ENCODE measurements at places on chromosomes 5 and 9.

DNA sequence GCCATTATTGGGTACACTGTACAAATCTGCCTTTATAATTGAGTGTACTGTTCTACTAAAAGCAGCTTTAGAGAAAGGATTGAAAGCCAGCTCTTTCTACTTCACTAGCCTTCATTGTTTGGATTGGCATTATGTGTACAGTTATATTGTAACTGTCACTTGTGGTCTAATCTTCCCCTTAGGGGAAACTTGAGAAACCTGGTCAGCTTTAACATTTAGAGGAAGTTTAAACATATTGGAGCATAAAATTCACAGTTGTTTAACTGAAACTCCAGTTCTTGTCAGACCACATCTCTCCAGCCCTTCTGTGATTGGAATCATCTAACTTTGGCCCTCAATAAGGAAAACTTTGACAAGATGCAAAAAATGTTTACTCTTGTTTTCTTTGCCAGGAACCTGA lies 24.6 kb downstream of the PIK3R1 start:
- DNase-seq: no peak

DNA sequence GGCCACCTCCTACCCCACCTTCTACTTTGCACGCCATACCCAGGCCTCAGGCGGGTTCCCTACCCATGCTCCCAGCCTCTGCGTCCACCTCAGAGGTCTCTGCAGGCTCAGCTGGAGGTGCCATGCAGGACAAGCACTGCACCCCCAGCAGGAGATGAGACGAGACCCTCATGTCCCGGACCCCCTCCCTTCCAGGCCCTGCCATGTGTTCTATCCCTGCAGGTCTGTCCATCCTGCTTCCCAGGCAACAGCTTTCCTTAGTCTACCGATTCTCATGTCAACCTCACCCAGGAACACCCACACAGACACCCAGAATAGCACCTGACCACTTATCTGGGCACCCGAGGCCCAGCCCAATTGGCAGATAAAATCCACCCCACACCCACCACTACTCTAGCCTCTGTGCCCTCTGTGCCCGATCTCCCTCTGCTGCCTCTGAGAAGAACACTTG lies 52.1 kb downstream of the SEMA4D start:
- DNase-seq: no peak

- no peak for DNase-seq
Observed at GRCh38 chr9:132011309-132011708, 68.4 kb downstream of the MED27 start.

DNA sequence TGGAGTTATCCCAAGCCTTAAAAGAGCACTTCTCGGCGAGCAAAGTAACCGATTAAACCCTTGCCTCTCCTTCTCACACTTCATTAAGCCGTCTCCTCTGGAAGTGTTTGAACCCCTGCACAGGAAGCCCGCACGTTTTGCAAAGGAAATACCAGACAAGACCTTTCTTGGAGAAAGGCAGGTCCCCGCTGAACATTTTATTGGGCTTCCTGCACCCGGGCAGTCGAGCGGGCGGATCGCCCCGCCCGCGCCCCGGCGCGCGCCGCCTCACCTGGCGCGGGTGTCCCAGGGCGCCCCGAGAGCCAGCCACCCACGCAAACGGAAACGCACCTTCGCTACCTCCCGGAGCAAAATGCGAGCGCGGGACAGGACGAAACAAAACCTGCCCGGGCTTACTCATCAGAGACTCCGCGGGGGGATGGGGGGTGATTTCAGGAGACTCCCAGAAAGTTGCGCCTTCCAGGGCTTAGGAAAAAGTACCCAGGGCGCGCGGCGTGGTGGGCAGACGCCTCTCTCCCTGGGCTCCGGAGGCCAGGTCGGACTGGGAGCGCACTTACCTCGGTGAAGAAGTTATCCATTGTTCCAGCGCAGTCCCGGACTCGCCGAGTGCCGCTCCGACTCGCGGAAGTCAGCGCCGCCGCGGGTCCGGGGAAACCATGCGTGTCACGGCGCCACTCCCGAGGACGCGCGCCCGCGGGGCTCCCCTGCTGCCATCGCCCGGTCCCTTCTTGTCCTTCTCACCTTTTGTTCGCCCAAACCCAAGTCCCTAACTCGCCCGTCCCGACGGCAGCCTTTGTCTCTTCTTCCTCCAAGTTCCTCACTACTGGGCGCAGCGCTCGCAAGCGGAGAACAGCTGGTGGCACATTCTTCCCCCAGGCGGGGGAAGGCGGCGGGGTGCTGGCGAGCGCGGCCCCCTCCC lies 598 bp downstream of the MYO10 start:
- DNase-seq: no peak

DNA sequence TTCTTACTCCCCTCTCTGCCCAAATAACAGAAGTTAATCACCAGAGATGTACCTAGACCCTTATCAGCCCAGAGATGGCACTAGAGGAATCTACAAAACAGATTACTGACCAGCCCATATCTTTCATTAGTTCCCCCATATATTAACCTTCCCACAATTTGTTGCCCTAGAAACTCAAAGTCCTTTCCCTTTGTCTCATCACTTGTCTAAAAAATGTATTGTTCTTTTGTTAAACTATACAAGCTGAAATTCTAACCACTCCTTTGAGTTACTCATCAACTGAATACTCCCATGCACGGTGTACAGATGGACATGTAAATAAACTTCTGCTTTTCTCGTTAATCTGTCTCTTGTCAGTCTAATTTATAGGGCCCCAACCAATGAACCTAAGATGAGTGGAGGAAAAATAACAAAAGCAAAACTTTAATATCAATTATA lies 130.9 kb downstream of the CCDC192 start:
- DNase-seq: no peak

DNA sequence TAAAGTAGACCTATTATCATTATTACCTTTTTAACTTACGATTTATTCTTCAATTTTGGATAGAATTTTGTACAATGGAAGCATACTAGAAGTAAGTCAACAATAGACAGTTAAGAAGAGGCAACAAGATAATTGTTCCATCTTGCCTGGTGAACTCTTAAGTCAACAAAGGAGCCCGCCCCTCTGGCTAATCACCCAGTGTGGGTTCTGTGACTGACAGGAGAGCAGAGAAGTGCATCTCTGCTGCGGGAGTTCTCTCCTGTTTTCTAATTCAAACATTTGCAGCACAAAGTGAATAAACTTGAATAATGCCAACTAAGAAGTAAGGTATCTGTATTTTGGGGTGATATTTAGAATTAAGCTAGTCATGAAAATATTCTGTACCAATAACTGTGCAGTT lies 6.7 kb upstream of the ISL1 start:
- DNase-seq: no peak

DNA sequence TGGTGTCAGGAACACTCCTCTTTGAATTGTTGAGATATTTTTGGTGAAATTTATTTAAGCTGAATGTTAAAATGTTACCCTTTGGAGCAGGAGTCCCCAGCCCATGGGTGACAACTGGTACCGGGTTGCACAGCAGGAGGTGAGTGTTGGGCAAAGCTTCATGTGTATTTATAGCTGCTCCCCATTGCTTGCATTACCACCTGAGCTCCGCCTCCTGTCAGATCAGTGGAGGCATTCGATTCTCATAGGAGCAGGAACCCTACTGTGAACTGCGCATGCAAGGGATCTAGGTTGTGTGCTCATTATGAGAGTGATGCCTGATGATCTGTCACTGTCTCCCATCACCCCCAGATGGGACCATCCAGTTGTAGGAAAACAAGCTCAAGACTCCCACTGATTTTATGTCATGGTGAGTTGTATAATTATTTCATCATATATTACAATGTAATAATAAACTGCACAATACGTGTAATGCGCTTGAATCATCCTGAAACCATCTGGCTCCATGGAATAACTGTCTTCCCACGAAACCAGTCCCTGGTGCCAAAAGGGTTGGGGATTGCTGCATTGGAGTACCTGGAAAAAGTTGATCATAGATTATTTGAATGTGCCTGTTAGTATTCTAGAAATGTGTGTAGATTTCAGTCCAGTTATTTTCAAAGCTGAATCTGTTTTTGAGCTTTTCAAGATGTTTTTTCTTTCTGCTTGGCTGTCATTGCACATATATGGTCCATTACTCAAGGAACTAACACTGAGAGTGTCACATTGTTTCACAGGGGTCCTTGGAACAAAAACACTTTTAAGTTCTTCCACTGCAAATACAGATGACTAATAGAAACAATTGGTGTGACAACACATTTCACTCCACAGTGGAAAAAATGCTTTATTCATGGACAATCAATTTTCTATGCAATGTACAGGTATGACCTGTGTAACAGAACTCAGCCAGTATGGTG lies 104.6 kb upstream of the TNFAIP8 start:
- DNase-seq: no peak

- no peak for DNase-seq
Observed at GRCh38 chr9:129428864-129429577, 191.9 kb downstream of the C9orf50 start.

- no peak for DNase-seq
Observed at GRCh38 chr5:176901260-176902101, 2.3 kb upstream of the HK3 start.

DNA sequence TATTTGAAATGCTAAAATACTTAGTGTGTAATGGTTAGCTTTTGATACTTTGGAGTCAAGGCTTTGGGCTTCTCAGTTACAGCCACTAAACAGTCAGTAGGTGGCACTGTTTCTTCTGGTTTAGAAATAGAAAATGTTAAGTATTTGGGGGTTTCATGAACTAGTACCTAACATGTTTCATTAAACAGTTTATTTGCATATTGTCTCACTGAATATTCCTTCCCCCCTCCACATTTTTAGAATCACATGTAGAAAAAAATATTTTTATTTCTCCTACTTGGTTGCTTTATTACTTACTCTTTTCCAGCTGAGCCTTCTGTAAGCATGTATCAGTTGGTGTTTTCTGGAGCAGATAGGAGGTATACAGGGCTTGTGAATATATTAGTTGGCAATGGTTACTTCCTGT lies 48.0 kb downstream of the IPO11 start:
- DNase-seq: no peak

DNA sequence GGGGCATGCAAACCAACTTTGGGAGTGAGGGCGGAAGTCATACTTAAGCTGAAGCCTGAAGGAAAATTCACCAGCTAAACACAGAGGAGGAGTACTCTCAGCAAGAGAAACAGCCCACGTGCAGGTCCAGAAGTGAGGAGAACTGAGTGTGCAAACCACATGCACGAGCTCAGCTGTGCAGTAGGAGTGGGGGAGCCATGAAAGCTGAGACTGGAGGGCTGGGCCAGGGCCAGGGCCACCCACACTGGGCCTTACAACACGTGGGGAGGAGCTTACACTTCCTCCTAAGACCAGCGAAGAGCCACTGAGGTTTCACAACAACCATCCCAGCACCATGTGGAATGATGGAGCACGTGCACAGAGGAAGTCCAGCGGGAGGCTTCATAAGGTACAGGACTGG lies 9.3 kb upstream of the WWC1 start:
- no peak for DNase-seq

GRCh38 chr5:84091127-84091799 lies 293.4 kb downstream of the EDIL3 start:
- DNase-seq: no peak

DNA sequence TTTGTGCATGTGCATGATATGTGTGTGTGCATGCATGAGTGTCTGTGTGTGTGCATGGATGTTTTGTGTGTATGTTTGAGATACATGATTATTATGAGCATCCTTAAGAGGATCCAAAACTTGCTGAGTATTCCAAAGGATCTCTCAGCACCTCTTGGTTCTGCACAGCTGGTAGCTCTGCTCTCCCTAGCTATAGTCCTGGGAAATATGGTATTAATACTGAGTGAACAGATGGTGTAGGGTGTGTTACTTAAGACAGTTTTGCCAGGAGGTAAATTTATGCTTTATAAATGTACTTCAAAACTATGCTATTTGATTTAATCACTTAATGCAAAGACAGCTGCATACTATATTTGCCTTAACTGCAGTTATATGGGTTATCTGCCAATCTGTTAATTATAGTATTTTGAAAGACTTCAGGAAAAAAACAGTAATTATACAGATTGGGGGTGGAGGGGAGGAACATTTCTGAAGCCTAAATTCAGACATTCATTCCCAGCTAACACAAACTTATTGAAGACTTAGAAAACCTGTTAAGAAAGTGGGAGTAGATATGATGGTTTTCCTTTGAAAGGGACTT lies 215.5 kb downstream of the MPDZ start:
- DNase-seq: no peak

- no peak for DNase-seq
Observed at GRCh38 chr9:110650261-110650660, 18.3 kb upstream of the MUSK start.

DNA sequence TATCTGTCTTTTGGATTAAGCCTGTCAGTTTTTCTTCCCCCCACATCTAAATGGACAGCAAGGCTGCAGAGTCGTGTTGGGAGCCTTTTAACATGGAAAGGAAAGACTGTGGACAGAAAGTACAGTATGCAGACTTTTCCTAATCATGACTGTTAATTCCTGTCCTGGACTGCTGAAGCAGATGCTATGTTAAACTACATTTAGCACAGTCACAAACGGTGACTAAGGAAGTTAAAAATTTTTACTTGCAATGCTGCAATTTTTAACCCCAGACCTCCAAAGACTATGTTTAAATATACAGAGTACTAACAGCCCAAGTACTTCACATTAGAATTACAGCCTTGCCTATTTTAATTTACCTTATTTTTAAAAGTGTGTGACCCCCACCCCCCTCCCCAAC lies 51.8 kb downstream of the ELAVL2 start:
- no peak for DNase-seq

DNA sequence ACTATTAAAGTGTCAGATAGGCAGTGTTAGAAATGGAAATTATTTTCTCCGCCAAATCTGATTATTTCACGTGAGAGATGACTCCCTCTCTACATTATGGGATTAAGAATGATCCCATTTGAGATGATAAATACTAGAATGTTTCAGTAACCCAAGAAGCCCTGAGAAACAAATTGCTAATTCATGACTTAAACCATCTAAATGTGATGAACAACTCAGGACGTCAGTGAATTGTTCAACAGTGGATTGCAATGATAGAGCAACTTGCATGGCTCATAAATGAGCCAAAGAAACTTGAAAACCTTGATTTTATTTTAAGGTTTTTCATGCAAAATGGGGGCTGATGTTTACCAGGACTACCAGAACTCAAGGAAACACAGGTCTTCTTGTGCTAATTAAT lies 350.5 kb upstream of the WWC1 start:
- DNase-seq: no peak

- no peak for DNase-seq
Observed at GRCh38 chr9:16500386-16500785, 370.1 kb downstream of the BNC2 start.

DNA sequence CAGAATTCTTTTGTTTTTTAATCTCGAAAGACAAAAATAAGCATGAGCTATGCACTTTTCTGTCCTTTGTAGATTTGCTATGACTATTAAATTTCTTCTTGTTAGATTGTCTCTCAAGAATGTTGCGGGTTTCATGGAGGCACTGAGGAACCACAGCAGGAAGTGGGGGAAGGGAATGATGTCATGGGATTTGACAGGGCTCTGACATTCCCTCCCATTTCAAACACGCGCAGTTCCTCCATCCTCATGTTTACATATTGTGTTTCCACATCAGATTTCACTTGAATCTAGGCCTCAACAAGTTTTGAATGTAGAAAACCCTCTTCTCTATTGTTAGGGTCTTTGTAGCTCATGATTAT lies 154.8 kb downstream of the PALM2AKAP2 start:
- DNase-seq: no peak

Measured in T-helper 9 cell (primary cell).